ENCODE measurements at places on chromosomes 6 and 20.

GRCh38 chr6:9002833-9003232 is 567.5 kb upstream of the SLC35B3 start:
- no peak for DNase-seq

- DNase-seq: no peak
Observed at GRCh38 chr6:39104528-39104927, 10.5 kb downstream of the SAYSD1 start.

- no peak for DNase-seq
Observed at GRCh38 chr20:43681991-43682410, 15.1 kb downstream of the MYBL2 start.

- no peak for DNase-seq
Observed at GRCh38 chr6:100633096-100633777, 168.5 kb upstream of the SIM1 start.

DNA sequence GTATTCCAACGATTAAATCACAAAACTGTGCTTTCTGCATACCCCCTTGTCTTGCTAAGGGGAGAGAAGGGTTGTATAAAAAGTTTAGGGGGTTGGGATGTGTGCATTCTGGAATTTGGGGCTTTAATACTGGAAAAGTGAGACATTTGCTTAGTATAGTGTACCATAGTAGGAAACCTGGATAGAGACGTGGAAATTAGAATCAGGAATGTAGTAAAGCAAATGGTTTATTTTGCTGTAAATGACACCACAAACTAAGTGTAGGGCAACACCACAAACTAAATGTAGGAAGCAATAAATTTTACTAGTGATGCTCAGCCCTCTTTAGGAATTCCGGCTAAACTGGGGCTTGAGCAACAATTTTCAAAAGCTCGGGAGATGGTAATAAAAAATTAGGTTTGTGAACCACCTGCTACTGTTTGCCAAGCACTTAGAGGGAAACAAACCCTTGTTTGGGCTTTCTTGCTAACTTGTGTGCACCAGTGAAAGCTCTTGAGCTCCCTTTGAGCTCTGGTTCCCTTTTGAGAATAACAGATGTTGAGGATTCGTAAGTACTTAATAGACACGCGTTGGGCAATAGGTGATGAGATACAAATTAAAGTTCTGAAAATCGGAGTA is 13.8 kb downstream of the BRD2 start:
- no peak for DNase-seq

- DNase-seq: no peak
Observed at GRCh38 chr6:136658711-136659110, 108.5 kb upstream of the MAP7 start.

DNA sequence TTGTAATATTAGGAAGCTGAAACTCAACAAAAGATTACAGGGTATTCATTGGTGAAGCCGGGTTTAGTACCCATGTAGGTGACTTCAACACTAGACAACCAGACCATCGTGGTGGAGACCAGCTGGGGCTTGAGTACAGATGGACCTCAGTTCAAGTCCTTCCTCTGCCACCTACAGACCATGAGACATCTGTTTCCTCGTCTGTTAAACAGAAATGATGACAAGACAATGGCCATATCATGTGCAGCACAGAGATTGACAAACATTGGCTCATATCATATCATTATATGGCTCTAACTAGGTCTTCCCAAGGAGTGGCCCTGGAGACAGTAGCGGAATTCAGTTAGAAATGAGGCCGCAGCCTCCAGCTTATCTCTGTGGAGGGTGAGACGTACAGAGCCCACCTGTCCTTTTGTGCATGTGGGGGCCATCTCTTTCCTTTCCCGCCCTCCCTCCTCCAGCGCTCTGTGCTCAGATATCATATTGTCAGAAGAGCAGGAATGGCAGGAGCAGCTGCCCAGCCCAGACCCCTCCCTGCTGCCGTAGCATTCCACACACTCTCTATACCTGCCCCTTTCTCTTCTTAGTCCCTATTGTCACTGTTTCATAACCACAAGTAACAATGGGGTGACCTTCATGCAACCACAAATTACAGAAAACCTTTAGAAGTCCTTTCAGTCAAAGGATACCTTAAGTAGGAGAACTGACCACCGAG is 75.1 kb downstream of the LY86 start:
- no peak for DNase-seq

GRCh38 chr20:44447827-44448419 is 27.8 kb upstream of the TTPAL start:
- no peak for DNase-seq

GRCh38 chr6:117666881-117667280 is 8.4 kb upstream of the NUS1 start:
- DNase-seq: no peak

- DNase-seq: no peak
Observed at GRCh38 chr6:170423814-170424603, 117.5 kb downstream of the FAM120B start.

DNA sequence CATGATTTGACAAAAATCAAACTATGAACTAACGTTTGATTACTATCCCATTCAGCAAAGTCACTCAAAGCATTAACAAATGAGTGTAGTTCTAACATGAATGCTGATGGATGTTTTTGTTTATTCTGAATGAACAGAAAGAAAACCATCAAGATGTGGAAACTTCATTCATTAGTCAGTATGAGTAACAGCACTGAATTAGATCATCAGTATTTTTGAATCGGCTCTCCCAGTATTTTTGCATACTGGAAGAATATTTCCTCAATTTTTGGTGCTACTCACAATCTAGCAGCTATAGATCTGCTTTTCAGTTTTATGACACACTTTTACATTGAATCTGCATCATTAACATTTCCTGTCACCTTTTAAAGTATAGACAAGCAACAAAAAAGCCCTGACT is 63.8 kb upstream of the CD83 start:
- no peak for DNase-seq

GRCh38 chr6:106546691-106547414 is 82.4 kb downstream of the RTN4IP1 start:
- DNase-seq: no peak

GRCh38 chr20:14401479-14402138 is 64.2 kb upstream of the FLRT3 start:
- DNase-seq: no peak

DNA sequence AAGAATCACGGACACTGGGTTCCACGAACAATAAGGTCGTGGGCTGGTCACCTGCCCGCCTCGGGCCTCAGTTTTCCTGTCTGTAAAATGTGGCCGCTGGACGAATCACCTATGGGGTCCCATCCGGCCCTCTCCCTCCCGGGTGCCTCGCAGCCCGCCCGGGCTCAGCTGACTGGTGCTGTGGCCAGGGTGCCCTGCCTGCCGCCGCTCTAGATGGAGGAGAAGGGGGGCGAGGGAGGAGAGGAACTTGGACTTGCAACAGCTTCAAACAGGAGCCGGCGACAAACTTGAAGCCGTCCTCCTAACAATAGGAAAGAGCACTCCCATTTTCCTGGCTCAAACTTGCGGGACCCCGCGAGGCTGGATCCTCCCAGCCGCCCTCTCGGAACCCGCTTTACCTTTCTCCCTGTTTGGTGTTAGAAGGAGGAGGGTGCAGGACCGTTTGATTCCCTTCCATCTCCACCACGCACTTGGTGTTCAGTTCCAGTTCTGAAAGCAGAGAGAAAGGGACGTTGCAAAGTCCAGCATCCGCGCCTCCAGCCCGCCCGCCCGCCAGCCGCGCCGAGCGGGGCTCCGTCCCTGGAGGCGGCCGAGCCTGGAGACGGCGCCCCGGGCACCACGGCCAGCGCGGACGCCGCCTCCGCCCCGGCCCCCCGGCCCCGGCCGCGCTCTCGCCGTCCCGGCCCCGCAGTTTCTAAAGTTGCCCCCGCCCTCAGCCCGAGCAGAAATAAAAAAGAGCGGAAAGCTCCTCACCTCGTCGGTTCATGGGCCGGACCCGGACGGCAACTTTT is 584 bp downstream of the KIF13A start:
- DNase-seq: no peak

DNA sequence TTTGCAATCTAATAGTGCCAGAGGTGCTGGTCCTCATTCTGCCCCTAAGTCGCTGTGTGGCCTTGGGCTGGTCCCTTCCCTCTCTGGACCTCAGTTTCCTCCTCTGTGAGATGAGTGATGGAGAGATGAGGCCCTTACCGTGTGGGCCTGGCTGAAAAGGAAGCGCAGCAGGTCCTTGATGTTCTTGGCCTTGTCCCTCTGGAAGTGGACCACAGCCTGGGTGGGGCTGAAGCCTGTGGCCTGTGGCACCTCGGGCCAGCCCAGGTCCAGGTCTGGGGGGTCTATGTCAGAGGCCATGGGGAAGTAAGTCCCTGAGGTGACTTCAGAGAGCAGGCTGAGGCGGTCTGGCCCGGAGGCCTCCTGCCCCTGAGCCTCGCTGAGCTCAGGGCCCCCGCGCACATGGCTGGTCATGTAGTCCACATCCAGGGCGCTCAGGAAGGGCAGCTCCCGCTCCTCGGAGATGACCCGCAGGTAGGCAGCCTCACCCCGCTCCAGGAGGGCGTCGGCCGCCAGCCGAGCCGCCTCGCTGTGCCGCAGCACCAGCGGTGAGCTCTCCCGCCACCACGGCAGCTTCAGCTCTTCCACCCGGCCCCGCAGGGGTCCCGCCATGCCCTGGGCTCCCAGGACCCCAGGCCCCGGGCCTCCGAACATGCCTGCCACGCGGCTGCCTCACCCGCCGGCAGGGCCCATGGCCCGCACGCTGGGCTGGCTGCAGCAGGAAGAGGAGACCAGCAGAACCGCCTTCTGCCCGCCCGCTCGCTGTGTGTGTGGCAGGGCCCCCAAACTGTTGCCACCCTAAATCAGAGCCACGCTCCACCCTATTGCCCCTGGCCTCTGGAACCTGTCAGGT is at the start of gene FAM83C:
Gene FAM83C, minus strand, starts transcription at position 772 of the 850 bp plus-strand sequence. Its CDS starts 121 bp downstream, at position 651.
- no peak for DNase-seq

- no peak for DNase-seq
Observed at GRCh38 chr20:63750807-63751470, 11.4 kb downstream of the SLC2A4RG start.

- DNase-seq: no peak
Observed at GRCh38 chr6:126066053-126067048, 80.0 kb downstream of the TRMT11 start.

GRCh38 chr6:166301611-166302529 is 6.3 kb downstream of the PRR18 start:
- DNase-seq: no peak

GRCh38 chr6:70363741-70364493 is 49.4 kb upstream of the FAM135A start:
- no peak for DNase-seq

Data from stimulated activated CD8-positive, alpha-beta memory T cell treated with anti-CD3 and anti-CD28 coated beads, Interleukin-7, amount 100 ng/mL, for 48 hours (primary cell).